ENCODE measurements at places on chromosomes 5 and 9.

DNA sequence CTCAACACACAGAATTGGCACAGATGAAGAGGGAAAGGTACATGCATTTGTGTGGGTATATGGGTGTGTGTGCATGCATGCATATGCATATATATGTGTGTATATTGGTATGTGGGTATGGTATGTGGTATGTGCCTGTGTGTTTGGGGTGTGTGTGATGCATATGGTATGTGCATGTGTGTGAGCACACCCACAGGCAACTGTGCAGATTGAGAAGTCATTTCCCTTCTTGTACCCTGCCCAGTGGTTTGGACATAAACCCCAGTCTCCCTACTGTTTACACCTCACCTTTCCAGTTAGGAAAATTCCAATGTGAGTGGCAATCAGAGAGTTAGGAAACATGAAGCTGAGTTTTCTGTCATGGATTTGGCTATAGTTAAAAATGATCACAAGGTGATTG, 178.0 kb downstream of the NXNL2 start:
- DNase-seq, result no peak

DNA sequence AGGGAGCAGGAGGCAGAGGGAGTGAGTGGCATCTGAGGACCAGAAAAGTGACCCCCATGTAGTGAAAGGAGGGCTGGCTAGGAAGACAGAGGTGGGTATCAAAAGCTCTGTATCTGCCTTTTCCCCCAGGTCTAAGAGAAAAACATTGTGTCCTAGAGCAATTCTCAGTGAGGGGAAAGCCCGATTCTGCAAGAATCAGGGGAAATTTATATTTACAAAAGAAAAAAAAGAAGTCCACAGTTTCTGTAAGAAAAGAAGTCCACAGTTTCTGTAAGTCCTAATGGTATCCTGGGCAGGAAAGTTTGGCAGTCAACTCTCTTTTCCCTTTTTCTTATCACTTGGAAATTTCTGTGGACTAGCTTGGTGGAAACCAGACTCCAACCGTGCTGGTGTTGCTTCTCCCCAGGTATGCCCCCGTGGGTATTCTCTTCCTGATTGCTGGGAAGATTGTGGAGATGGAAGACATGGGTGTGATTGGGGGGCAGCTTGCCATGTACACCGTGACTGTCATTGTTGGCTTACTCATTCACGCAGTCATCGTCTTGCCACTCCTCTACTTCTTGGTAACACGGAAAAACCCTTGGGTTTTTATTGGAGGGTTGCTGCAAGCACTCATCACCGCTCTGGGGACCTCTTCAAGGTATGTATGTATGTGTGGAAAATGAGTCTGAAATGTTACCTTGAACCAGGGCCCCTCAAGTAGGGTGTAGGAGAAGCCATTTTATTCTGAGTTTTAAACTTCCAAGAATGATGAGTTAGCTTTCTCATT, 73.0 kb downstream of the SLC1A3 start:
- no peak for DNase-seq

DNA sequence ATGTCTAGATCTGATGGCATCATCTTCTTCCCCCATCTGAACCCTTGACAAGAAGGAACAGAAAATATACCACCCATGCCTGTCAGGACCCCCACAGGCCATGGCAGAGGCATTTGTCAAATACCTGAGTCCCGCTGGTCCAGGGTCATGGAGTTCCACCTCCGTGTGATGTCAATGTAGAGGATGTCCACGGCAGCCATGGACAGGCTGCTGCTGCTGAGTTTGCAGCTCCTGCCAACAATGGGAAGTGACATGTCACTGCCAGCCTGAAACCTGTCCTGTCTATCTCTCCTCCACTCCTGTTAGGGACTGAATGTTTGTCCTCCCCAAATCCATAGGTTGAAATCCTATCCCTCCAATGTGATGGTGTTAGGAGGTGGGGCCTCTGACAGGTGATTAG, 208.8 kb downstream of the DAB2IP start:
- DNase-seq, result no peak

DNA sequence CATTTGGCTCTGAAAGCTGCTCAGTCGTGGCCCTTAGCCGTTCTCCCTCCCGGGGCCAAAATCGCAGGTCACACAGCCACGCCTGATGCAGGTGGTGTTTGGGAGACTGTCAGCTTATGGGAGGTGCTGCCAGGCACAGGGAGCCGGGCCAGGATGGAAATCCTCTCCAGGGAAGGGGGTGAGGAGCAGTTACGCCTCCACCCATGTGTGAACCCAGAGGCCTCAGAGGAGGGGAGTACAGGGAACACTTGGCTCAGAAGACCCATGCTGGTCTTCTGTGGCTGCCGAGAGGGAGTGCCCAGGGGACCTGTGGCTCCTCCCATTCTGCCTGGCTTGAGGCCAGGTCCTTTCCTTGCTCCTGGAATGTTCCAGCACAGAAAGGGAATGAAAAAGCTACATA, 3.6 kb upstream of the OLFM1 start:
- no peak for DNase-seq

GRCh38 chr5:43193181-43193893, 1.3 kb downstream of the NIM1K start:
- DNase-seq, result peak; percentile 72

DNA sequence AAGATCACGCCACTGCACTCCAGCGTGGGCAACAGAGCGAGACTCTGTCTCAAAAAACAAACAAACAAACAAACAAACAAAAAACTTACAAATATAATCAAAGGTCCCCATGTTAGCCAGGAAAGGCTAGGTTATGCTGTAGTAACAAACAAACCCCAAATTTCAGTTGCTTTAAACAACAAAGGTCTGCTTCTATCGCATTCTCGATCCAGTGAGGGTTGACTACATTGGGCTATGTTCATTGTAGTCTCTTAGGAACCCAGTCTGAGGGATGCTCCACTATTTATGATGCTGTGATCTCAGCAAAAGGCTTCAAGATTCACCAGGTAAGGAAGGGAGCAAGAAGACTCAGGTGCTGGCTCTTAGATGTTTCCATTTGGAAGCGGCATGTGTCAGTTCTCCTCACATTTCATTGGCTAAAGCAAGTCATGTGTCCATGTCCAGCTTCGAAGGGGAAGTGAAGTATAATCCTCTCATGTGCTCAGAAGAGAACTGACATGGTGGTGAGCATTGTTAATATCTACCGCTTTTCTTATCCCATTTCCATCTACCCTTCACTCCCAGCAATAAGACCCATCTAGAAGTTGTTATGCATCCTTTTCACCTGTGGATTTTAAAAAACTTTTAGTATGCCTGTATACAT, 26.5 kb upstream of the NEK6 start:
- no peak for DNase-seq

DNA sequence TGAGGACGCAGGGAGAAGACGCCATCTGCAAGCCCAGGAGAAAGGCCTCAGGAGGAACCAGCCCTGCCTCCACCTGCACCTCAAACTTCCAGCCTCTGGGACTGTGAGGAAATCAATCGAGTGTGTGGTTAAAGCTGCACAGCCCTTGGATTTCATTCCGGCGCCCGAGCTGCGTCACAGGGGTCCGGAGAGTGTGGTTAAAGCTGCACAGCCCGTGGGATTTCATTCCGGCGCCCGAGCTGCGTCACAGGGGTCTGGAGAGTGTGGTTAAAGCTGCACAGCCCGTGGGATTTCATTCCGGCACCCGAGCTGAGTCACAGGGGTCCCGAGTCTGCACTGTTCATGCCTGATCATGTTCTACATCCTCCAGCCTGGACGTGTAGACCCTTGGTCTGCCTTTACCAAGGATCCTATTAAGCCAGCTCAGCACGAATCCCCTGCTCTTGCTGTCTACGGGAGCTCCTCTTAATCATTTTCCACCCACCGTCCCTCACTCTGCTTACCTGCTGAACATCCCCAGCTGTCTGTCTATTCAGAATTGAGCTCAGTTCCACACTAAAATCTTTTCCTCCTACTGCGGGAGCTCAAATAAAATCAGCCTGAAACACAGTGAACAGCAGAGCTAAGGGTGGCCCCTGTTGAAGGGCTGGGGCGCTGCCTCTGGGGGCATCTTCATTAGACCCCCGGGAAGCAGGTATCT, 73.0 kb upstream of the OLFM1 start:
- no peak for DNase-seq

DNA sequence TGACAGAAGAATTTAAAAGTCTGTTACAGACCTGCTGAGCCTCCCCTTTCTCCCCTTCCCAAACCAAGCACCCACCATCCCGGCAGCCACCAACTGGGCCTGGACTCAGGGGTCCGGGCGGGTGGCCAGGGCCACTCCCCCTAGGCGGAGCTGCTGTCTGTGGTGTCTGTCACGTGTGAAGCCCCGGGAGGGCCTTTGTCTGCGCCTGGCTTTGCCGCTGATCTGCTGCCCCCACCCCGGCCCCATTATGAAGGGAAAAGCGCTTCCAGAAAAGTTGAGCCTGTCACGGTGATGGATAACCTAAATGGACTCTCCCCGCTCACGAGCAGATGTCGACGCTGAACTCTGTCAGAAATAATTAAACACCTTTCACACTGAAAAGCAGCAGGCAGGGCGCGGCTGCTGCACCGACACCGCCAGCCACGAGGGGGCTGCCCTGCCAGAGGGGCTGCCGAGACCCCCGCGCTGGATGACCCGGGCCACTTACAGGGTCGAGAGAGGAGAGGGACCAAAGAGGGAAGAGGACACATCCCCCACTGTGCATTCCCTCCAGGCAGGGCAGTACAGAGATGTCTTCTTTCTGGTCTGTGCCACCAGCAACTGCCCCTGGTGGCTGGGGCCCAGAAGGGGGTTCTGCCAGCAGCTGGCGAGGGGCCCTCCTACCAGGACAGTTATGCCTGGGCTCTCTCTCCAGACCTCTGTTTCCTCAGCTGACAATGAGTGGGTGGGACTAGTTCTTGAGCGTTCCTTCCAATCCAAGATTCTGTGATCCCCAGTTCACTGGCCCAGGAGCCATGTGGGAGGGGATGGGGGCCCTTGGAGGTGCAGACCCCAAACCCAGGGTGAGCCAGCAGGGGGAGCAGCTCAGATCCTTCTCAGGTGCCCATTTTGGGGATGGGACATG, 36.0 kb upstream of the BARHL1 start:
- no peak for DNase-seq

- no peak for DNase-seq
Measured at GRCh38 chr9:14396171-14396570, 82.2 kb upstream of the NFIB start.

All from CD4-positive, alpha-beta T cell (primary cell).